Stimulated activated CD4-positive, alpha-beta T cell treated with anti-CD3 and anti-CD28 coated beads, Interleukin-1b, Interleukin-23, amount 100 ng/mL, for 1 hour (primary cell): ENCODE measurements at places on chromosomes 7 and 10.

DNA sequence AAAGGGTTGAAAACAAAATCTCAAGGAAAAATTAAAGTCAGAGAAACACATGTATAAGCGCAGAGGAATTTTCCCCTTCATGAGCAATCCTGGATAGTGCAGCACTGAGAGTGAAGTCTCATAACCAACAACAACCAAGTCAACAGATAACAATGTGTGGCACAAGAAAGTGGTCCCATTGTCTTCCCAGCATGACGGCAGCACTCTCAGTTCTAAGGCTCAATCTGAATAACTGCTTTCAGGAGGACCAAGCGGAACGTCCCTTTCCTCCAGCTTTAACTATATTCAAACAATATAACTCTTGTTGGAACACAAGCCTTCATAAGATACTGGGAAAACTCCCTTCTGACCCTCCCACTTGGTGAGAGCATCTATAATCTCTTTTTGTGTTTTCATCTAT lies 137.9 kb downstream of the RAPGEF5 start:
- DNase-seq, result no peak

- no peak for DNase-seq
These were observed 2.8 kb upstream of the SLC29A3 start for GRCh38 chr10:71316056-71316785.

GRCh38 chr10:124222988-124223710 lies 129.8 kb upstream of the CHST15 start:
- DNase-seq, result no peak

DNA sequence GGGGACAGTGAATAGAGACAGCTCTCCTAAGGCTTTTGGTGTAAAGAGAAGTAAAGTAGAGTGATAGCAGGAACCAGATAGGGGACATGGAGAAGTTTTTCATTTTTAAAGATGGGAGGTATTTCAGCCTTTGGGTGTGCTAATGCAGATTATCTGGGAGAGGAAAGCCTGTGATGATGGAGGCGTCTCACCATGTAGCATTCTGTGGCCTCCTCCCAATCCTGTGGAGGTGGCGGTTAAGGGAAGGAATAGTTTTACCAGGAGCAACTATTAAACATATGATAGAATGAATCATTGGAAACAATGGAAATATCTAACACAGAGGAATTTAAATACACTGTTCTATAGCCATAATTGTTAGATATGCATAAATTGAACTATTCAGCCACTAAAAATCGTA lies 101.3 kb downstream of the CNNM2 start:
- no peak for DNase-seq

- no peak for DNase-seq
These were observed 63.4 kb downstream of the HDAC9 start for GRCh38 chr7:18558910-18559309.

- DNase-seq, result no peak
These were observed 100.5 kb downstream of the FGFR2 start for GRCh38 chr10:121497513-121498470.

GRCh38 chr10:29955329-29955935 lies 104.0 kb downstream of the JCAD start:
- no peak for DNase-seq

GRCh38 chr7:29231671-29232232 lies 37.2 kb downstream of the CHN2 start:
- DNase-seq, result no peak

DNA sequence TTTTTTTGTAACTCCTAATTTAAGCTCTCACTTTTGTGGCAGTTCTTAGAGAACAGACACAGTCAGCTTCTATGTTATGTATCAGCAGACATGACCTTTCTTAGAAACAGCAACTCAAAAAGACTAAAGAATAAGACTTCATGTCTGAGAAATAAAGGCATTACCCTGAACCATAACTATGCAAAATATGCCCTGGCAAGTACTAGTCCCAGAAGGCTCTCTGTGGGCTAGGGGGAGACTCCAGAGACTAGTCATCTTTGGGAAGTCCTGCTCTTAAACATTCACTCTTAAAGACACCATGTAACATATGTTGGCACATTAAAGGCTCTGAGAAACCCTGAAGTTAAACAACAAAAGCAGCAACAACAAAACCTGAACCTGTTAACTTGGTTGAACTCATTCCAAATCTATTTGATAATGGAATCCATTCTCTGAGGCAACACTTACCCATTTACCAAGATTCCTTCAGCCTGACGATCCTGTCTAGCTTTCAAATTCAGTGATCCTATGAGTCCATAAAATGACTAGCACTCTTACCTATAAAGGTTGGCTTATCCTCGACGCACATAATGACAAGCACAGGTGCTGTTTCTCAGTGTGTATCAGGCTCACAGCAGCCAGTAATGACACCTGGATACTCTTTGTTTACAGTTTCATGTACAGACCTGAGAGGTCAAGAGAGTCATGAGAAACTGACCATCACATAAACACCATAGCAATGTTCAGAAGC lies 62.3 kb downstream of the OSBPL3 start:
- no peak for DNase-seq

DNA sequence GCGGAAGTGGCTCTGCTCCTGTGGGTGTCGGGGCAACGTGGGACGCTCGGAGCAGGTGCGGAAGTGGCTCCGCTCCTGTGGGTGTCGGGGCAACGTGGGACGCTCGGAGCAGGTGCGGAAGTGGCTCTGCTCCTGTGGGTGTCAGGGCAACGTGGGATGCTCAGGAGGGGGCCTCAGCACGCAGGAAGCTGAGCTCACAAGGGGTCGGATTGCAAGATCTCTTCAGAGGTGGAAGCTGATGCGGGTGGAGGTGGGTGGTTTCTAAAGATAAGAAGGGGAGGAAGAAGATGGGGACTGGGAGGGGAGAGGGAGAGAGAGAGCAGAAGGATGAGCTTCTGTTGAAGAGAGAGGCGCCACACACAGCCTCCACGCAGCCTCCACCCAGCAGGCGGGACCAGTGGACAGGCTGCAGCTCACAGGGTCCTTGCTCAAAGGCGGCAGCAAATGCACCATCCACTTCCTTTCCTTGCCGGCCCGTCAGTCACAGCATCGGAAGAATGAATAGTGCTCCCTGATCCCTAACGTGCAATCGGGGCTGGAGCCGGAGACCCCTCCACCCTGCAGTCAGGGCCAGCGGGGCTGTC lies 78.7 kb downstream of the PTPRN2 start:
- DNase-seq, result no peak

DNA sequence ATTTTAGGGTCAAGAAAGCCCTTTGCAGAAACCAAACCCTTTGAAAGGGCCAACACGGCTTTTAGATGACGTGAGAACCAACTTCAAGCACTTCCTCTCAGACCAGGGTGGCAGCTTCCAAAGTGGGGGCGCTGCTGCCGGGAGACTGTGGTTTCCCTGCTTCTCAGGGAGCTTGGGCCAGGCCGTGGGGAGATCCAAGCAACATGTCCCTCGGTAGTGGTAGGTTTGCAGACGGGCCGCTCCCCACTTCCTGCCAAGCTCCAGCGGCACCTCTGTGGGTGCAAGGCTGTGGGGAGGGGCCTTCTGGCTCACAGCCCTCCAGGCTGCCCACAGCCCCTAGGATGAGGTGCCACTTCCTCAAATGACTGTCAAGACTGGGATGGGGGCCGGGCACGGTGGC lies 132.4 kb downstream of the FAM53B start:
- no peak for DNase-seq

DNA sequence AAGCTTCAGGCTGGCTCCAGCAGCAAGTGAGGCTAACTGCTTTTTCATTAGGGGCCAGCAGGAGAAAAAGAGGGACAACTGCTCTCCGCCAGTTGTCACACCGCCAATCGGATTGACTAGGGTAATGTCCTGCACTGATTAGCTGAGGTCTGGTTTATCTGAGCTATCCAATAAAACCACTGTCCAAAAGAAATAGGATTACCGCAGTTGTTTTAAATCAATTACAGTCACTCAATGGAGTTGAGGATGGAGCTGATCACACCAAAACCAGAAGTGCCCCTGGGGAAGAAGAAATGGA lies 351.4 kb upstream of the NPVF start:
- no peak for DNase-seq

GRCh38 chr10:112986544-112987190 lies 36.6 kb downstream of the TCF7L2 start:
- no peak for DNase-seq

- DNase-seq, result no peak
These were observed 2.0 kb upstream of the TNRC18 start for GRCh38 chr7:5425507-5426225.

- DNase-seq, result no peak
These were observed 725.5 kb downstream of the DNAJB9 start for GRCh38 chr7:109295158-109295557.

DNA sequence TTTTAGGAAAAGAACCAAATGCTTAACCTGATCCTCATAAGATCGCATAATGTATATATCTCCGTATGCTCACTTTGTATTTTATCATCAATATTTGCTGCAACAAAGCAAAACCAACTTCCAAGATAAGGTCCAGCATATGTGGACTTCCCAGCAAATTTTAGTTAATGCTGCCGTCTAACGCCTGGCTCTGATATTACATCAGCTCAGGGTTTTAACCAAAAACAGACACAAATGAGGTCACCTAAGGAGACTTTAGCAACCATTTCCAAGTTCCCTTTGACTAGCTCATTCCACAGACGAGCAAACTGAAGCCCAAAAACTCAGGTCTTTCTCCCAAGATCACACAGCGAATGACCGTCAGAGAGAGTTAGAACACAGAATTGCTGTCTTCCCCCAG lies 59.4 kb upstream of the UCN3 start:
- DNase-seq, result no peak

DNA sequence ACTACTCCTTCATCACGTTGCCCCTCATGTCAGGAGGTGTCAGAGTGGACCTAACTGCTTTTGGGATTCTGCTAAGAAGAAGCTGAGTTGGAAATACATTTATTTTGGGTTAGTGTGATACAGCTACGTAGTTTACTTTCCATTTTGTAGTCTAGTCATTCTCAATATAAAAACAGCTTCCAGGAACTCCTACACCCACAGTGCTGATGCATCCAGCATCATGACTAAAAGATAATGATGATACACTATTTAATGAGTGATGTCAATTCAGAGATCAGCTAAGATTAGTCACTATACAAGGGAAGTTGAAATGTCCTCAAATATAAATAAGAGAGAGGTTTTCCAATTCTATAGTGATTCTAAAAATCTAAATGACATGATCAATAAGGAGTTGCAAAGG lies 264.2 kb upstream of the SLC26A5 start:
- DNase-seq, result no peak

DNA sequence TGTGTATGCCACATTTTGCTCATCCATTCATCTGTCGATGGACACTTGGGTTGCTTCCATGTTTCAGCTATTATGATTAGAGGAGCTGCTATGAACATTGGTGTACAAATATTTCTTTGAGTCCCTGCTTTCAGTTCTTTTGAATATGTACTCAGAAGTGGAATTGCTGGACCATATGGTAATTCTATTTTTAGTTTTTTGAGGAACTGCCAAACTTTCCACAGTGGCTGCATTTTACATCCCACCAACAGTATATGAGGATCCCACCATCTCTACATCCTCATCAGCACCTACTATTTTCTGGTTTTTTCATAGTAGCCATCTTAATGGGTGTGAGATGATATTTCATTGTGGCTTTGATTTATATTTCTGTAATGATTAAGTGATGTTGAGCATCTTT lies 44.7 kb upstream of the ZMIZ2 start:
- no peak for DNase-seq

GRCh38 chr10:113928830-113929229 lies 74.4 kb downstream of the NHLRC2 start:
- DNase-seq, result no peak

GRCh38 chr7:121313220-121313792 lies 15.5 kb upstream of the WNT16 start:
- no peak for DNase-seq

- DNase-seq, result no peak
These were observed 43.7 kb downstream of the OSBPL3 start for GRCh38 chr7:24936121-24936824.

GRCh38 chr10:79191951-79192676 lies 123.3 kb downstream of the ZMIZ1 start:
- DNase-seq, result no peak

DNA sequence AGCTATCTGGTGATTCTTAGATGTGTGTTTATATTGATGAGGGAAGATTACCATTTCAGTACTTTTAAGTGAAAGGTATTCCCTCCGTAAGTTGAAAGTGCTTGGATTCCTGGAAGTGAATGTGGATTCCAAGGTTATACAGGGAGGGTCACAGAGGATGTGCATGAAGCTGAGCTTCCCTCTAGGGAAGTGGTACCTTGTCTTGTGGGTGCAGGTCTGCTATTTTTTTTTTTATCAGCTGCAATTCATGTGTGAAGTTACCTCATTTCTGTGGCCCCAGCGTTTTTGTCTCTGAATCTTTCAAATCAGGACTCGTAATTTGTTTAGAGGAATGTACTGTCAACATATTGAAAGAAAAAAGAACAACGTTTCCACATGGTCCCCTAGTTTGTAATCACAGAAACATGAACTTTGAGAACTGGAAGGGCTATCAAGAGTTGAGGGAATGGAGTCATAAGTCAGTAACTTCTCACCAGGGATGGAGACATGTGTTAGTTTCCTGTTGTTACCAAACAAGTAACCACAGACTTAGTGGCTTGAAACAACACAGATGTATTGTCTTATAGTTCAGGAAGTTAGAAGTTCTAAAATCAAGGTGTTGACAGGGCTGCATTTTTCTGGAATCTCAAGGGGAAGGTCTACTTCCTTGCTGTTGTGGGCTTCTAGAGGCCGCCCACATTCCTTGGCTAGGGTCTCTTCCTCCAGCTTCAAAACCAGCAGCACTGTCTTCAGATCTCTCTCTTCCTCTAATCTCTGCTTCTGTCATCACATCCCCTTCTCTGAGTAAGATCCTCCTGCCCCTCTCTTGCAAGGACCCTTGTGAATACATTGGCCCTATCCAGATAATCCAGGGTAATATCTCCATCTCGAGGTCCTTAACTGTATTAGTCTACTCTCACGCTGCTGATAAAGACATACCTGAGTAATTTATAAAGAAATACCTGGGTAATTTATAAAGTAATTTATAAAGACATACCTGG lies 64.4 kb downstream of the RAB18 start:
- no peak for DNase-seq

DNA sequence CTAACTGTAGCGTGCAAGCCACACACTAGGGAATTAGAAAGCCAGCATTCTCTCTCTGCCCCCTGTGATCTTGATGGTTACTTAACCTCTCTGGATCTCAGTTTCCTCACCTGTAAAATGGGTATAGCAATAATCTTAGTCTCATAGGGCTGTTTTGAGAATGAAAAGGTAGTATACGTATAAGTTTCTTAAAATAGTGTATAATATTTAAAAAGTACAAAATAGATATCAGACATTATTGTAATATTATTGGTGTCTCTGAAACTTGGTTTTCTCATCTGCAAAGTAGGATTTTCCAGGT lies 80.4 kb downstream of the CHN2 start:
- DNase-seq, result no peak

- no peak for DNase-seq
These were observed 356.4 kb downstream of the ANKRD7 start for GRCh38 chr7:118580743-118581382.
